ENCODE measurements at places on chromosomes 1 and 21. TPM values are rescaled to one million over a fixed set of nuclear protein-coding genes. Genes with fewer than 3 reads are reported as not detected.

GBP6 gene
- not detected for total RNA-seq

TMEM167B gene
- total RNA-seq = 55.1 TPM

COL9A2 gene
- 27.1 TPM for total RNA-seq

SLAMF9 gene
- not detected for total RNA-seq

MORN1 gene
- total RNA-seq = 19.0 TPM

PPM1J gene
- total RNA-seq = 0.94 TPM

HOOK1 gene
- 15.9 TPM for total RNA-seq

TDRD5 gene
- total RNA-seq = 1.0 TPM

DNA sequence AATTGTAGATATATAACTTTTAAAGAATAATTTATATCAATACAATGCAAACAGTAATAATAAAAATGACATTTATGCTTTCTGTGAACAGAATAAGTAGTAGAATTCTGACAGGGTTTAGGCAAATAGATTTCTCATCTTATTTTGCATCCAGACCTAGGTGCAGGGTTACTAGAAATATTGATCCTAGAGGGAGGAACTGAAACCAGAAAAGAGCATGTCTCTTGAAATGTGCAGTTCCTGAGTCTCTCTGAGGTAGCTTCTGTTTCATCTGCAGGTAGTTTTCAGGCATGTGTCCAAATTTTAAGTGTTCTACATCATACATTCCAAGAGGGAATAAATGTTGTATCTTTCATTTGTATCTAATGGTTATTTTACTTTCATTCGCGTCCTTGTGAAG lies 631.9 kb upstream of the ADGRL4 start:
- no peak for DNase-seq

GRCh38 chr1:167824163-167824794 lies 89.7 kb downstream of the ADCY10 start:
- DNase-seq = no peak

DNA sequence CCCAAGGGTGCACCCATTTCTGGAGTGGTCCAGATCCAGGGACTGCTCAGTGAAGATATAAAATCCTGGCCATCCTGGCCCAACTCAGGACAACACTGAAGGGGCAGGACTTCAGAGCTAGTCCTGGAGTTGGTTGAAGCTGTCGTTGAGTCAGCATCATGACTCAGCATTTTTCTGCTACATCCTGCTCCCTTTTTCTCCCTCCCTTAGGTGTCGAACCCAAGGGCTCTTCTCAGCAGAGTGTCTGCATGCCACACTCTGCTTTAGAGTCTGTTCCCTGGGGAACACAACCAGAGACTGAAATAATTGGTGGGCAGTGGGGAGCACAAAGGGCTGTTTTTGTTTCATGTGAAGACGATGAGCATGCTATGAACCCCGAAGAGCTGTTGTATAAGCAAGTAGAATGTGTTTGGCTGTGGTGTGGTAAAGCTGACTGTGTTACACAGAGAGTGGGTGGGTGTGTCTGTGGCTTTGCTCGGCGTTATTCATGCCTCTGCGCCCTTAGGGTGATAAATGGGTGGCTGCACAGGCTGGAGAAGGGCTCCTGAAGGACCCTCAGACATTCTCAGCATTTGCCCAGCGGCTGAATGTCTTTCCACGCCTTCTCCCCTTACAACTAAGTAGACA lies 167.2 kb downstream of the CYYR1 start:
- DNase-seq = no peak

DNA sequence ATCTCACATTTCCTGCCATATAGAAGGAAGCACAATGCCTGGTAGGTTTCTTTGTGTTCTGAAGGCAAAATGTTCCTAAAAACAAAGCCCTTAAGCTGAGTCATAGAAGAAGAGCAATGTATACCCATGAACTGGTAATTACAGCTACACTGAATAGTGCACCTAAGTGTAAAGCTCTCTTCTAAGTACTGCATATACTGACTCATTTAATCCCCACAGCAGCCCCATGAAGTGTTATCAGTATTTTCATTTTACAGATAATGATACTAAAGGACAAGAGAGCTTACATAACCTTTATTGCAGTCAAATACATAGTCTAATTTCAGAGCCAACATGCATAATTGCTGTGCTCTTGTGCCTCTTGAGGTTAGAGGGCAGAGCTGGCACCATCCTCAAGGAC lies 239.9 kb downstream of the DPYD start:
- DNase-seq = no peak

DNA sequence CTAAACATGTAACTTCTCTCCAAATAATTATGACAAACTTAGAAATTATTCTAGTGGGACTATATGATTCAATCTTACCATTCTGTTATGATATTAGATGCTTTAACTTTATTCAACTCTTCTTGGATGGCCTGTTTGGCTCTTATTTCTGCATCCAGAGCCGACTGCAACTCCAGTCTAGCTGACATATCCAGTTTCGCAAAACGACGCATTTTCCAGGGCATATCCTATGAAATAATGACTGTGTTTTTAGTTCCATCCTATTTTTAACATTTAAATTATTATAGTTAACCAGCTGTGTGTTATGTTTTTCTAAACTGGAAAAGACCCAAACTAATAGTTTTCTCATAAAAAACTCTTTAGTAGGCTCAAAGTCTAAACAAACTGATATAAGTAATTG lies 133.7 kb downstream of the COQ8A start:
- DNase-seq = no peak

DNA sequence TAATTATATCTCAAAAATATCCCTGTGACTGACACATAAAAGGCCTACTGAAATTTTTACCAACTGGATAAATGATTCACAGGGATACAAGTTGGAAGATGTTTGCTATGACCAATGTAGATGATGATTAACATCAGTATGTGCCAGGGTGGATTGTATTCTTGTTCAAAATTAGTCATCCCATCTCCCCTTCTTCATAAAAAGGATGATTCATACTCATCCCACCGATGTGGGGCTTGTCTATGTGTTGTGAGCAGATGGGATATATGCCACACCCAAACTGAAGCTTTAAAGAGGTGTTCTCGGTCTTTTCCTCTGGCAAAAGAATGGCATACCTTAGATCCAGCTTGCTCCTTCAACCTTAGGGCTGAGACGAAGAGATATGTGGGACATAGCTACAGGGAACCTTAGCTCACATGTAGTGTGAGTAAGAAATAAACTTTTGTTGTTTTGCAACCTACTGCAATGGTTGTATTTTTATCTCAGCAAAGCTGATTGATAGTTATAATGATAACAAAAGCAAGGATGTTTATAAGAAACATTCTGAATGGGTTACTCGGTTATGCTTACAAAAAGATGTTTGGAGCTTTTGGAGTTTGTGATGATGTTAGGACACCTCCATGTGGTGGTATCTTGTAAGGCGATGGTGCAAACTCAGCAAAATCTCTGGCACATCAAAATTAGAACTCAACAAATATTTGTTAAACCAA lies 29.4 kb downstream of the SPATA17 start:
- no peak for DNase-seq

- DNase-seq = no peak
Observed at GRCh38 chr1:46546210-46546609, 5.2 kb downstream of the KNCN start.

GRCh38 chr1:156081917-156082308 lies 352 bp downstream of the MEX3A start:
- no peak for DNase-seq

- DNase-seq = no peak
Observed at GRCh38 chr1:1049318-1050165, 24.6 kb downstream of the RNF223 start.

DNA sequence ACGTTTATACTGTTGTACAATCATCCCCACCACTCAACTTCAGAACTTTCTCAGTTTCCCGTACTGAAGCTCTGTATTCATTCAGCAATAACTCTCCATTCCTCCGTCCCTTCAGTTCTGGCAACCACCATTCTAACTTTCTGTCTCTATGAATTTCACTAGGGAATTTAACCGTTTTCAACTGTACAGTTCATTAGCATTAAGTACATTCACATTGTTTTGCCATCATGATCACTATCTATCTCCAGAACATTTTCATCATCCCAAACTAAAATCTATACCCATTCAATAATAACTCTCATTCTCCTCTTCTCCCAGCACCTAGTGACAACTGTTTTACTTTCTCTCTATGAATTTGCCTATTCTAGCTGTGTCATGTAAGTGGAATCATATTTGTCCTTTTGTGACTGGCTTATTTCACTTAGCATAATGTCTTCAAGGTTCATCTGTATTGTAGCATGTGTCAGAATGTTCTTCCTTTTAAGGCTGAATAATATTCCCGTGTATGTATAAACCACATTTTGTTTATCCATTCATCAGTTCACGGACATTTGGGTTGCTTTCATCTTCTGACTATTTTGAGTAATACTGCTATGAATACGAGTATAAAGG lies 75.0 kb downstream of the CEP350 start:
- no peak for DNase-seq

GRCh38 chr1:1421147-1421906 lies at the start of gene ANKRD65:
TSS of gene ANKRD65 (minus strand) at chr1:1421276. CDS start at chr1:1421005, 271 bp downstream.
- peak; percentile 81 for DNase-seq

DNA sequence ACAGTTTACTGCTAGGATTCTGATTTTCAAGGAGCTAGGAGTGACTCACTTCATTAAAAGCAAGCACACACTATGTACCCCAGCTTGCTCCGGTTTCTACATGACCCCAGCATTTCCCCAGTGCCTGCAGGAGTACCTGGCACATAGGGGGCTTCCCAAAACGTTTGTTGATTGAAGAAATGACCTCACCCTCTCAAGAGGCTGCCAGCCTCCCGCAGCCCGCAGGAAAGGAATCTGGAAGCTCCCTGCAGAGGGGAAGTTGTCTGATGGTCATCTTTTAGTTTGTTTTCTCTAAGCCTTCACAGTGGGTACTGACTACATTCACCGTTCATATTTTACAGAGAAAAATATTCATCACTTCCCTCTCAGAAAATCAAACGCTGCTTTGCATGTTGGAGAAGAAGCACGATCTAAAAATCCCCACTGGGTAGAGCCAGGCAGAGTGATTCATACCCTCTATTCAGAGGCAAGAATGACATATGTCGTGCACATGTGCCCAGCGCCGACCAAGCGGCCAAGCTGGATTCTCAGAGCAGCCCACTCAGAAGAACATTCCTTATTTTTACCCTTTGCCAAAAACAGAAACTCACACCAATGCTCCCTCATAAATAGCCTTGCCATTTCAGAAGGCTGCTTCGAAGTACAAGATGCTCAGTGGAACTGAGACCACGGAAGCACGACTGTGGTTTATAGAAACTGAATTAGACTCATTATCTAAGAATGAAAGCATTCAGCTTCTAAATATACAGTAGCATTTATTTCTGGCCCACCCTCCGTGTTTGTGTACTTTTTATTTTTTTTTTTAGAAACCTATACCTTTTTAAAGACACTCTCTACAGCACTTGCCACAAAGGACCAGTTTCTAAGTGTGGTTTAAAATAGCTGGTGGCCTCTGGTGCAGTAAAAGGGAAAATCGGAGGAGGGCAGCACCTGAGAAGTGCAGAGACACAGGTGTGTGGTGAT lies 143.2 kb downstream of the MIS18A start:
- DNase-seq = no peak

DNA sequence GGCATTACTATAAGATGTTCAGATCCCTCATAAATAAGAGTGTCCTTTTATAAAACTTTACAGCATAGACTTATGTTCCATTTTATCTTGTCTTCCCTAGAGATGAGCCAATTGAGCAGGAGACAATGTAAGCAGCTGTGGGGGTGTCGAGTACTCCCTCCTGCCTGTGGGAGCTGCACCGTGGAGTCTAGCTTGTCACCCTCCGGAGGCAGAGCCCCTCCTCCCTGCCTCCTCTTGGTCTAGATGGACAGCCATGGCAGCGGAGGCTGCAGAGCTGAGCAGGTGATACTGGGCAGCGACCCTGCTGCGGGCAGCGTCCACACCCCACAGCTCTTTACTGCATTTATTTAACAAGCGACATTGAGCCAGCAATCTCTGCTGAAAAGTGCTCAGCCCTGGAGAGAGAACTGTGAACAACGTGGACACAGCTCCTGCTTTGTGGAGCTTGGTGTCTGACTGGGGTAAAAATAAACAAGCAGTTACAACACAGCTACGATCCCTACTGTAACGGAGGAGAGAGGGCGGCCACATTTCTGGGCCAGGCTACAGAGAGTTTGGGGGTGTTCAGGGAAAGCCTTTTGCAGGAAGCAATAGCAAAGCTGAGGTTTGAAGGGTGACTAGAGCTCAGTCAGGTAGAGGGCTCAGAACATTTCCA lies 12.8 kb upstream of the KIF21B start:
- DNase-seq = no peak

GRCh38 chr1:12627296-12627695 lies 9.3 kb upstream of the DHRS3 start:
- DNase-seq = no peak

Data from ureter (tissue), 1 donor.